T-helper 1 cell (primary cell): ENCODE measurements at places on chromosomes 6 and 20.

DNA sequence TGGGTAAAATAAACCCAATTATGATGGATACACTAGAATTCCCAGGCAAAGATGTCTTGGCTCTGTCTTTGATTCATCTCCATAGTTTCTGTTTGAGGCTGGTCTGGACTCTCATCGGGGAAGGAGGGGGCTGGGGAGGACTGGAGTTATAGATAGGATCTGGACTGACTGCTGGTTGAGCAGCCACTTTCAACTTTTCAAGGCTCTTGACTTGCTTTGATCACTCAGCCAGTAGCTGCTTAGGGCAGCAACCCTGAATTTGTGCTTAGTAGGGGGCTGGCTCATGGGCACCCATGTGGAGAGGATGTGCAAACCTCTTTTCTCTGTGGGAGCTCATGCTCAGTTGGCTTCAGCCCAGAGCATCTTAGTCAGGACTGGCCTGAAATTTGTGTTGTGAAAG lies 114.0 kb upstream of the NEDD9 start:
- no peak for DNase-seq

DNA sequence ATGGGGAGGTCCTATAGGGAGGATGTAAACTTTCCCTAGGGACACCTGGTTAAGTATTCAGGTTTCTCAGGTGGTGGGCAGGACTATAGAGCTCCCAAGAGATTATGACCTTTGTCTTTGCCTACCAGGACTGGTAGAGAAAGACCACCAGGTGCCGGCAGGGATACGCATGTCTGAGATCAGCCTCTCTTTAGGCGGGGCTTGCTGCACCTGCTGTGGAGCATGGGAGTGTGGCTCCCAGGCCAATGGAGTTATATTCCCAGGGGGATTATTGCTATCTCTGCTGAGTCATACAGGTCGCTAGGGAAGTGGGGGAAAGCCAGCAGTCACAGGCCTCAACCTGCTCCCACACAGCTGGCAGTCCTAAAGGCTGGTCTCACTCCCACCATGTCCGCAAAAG lies 280.5 kb upstream of the MMS22L start:
- no peak for DNase-seq

DNA sequence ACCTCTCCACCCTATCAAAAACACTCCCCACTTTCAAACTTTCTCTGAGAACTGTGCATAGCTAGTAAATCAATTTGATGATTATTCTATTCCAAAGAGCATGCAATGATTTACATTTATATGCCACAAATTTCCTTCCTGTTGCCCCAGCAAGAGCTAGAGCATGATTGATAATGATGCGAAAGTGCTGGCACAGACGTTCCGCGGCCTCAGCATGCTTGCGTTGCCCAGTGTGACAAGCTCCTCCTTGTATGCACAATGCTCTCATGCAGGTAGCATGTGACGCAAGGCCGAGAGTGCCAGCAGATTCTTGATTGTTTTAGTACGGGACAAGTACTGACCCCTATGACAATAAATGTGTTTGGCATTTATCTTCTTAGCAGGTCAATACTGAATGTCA lies 696.3 kb upstream of the SLC35B3 start:
- no peak for DNase-seq

DNA sequence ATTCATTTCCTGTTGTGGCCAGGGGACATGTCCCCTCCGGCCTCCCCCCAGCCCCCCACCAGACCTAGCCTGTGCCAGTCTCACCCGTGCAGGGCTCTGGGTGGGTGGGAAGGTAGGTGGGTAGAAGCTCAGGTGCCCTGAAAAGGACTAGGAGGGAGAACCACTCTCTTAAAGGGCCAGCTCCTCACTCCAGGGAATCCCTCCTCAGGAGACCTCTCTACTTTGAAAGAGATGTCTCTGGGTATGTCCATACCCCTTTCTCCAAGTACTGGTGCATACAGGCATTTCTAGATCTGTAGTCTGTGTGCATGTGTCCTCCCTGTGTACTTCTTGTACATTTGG lies 60.8 kb upstream of the EPB41L1 start:
- DNase-seq, result no peak

- DNase-seq, result no peak
These were observed 38.0 kb downstream of the PHIP start for GRCh38 chr6:79040083-79040482.

DNA sequence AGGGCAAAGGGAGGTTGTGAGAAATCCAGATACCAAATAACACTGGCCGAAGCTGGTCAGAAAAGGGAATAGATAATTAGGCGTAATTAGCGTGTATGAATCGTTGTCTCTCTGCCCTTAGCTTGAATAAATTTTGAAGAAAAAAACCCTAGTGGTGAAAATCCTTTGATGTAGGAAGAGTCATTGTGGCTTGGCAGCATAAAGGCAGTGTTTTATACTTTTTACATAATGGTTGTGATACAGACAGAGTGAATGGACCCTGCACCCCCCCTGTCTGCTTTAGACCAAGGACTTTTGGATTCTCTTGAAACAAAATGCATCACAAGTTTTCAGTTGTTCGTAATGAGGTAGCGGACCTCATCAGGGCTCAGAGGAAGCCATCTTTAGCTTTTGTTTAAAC lies 126.5 kb downstream of the AFG1L start:
- DNase-seq, result no peak

DNA sequence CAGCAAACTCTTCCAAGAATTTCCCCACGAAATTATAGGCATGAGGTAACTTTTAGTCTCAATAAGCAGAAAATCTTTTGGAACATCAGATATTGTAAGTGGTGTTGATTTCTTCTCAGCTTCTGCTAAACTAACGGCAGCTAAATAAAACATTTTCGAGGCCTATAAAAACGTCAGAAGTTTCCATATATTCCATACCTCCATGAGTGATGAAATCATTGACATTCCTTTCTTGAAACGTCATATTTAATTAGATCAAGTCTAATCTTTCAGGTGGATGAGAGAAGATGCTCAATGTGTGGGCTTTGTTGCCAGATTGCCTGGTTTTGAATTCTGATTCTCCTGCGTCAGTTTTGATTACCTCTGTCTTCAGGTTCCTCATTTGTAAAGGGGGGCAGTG lies 81.3 kb downstream of the CDC5L start:
- DNase-seq, result no peak

- no peak for DNase-seq
These were observed 991 bp downstream of the UQCC2 start for GRCh38 chr6:33710296-33711121.

- no peak for DNase-seq
These were observed 168.6 kb downstream of the ZFAND3 start for GRCh38 chr6:37988127-37988526.

DNA sequence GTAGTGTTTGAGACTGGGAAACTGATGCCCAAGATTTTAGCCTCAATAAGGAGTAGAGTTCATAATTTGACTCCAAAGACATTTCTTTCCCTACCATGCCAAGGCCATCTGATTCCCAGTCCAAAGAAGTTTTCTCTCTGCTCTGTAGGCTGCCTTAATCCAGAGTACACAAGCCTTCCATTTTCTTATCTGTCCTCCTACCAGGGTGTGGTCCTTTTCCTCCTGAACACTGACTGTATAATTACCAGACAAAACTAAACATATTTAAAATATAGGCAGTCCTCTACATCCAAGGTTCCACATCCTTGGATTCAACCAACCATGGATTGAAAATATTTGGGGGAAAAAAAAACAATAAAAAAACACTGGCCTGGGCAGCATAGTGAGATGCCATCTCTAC lies 108.4 kb downstream of the SLC16A10 start:
- no peak for DNase-seq

DNA sequence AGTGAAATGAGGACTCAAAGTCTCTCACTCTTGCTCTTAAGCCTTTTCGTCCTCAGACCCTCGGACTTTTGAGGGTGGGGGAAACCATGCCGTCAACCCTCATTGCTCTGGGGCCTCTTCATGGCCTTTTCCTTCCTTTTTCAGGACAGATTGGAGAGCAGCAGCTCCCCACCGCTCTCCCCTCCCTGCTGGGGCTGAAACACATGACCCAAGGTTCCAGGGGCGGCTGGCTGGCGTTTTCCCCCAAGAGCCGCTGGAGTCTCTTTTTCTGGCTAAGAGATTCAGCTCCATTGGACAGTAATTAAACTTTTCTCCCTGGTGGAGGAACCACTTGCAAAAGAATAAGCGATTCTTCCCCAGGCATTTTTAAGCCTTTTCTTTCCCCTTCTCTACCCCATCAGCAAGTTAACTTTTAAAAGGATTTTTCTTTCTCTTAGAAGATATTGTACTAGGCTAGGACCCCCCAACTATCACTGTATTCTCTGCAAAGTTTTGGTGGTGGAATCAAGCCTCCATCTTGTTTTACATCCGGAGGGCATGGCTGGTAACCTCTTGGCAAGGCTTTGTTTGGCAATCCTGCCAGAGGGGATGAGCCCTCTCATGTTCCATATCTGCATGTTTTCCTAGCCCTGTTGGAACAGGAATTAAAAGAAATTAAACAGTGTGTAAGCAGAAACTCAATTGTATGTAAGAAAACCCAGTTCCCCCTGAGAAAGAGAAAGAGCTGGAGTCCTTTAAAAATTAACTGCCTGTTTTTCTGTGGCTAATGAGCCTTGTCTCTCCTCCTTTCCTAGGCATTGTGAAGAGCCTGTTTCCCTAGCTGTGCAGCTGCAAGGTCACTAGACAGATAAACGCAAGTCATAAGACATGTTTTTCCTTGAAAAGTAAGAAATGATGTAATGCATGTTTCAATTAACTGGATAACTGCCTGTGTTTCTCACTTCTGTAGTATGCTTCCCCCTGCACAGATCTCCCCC lies 100.8 kb upstream of the GPR6 start:
- no peak for DNase-seq

DNA sequence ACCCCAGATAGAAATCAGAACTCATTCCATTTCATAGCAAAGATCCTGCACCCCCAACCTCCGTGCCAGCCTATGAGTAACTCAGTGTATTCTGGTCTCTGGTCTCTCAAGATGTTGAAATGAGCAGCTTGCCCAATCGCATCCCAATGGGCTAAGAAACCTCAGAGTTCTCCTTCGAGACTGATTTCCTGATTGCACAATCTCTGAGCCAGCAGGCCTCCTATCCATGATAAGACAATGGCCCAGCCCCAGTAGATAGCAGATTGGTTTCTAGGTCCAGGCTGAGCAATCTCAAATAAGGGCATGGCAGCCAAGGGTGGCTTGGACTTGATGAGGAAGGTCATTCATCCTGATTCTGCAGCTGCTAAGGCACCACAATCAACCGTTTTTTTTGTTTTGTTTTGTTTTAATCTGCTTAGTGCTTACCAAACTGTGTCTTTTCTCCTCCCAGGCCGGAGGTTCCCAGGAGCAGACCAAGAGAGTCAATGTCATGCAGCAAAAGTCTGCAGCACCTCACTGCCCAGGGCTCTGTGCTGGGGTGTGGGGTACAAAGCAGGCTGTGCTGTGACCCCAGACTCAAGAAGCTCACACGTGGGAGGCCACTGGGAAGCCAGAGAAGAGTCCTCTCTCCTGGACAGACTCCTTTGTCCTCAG lies 125.1 kb upstream of the NXT1 start:
- no peak for DNase-seq

DNA sequence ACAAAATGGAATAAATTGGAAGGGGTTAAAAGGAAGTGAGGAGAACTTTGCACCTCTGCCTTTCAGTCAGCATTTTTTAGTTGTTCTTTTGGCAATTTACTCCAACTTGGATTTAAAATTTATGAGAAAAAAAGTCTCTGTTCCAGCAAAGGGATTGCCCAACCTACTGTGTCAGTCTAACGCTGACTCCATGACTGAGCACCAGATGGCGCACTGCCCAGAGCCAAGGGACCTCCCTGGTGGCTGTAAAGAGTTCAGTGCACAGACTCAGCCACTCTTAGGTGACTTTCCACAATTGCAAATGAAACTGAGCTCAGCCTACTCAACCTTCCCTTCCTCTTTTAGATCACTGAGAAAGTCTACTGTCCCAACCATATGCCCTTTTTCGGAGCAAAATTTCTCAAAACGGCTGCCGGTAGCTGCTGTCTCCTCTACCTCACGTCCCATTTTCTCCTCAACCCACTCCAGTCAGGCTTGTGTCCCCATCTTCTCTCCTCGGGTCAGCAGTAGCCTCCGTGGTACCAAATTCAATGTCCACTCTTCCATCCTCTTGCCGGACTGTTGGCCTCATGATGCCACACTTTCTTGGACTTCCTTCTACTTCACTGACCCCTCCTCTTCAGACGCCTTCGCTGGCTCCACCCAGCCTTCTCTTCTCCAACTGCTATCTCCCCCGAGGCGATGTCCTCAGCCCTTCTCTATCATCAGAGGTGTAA lies 38.7 kb downstream of the GSTA2 start:
- DNase-seq, result peak; percentile 15

- DNase-seq, result no peak
These were observed 73.8 kb upstream of the CCN6 start for GRCh38 chr6:111980143-111980542.

GRCh38 chr6:164230259-164230658 lies 815.7 kb downstream of the QKI start:
- no peak for DNase-seq

GRCh38 chr6:73680289-73680918 lies 15.6 kb upstream of the CD109 start:
- no peak for DNase-seq

DNA sequence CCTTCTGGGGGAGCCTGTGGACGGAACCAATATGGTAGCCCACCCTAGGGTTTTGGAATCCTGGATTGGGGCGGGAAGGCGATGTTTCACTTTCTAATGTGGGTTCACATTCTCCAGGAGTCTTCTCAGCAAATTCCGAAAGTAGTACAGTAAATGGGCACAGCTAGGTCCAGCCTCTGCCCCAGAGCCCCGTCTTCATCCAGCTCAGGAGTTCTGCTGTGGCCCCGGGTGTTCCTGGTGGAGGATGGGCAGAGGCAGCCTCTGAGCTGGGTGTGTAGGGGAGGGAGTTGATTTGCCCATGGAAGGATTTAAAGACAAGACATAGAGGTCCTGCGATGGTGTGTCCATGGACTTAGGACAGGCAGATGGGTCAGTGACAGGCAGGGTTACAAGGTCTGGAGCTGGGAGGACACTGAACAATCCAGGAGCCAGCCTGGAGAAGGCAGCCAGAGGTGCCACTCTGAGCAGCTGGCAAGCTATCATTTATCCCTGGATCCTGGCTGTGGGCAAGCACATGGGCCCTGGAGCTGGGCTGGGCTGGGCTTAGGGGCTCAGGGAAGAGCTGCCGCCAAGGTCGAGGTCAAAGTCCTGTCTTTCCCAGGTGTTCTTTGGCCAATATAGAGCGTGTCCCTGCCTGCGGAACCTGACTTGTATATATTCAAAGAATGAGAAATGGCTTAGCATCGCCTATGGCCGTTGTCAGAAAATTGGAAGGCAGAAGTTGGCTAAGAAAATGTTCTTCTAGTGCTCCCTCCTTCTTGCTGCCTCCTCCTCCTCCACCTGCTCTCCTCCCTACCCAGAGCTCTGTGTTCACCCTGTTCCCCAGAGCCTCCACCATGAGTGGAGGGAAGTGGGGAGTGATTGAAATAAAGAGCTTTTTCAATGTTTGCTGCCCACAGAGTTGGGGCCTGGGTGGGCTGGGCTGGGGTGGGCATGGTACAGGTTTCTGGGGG lies 6.7 kb downstream of the CLPSL1 start:
- DNase-seq, result no peak
